ENCODE measurements at places on chromosomes 2 and 18.

- no peak for DNase-seq
Measured at GRCh38 chr2:238710032-238710735, 137.7 kb upstream of the TWIST2 start.

DNA sequence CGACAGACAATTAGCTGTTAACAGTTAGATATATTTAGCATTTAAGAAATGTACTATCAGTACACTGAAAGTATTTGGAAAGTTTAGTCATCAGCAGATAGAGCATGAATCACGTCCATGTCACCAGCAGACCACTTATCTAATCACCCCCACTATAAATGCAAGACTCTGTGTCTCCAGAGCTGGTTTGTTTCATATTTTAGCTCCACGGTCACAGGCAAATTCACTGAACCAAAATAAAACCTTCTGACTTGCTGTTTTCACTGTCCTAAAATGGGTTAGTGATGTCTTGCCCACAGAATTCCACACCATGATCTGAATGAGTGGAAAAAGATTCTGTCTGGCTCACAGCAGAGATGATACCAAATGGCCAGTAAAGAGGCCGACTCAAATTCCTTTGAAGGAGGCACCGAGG is 64.9 kb downstream of the CDH2 start:
- no peak for DNase-seq

GRCh38 chr2:125167152-125167551 is 1142.1 kb downstream of the CNTNAP5 start:
- no peak for DNase-seq

DNA sequence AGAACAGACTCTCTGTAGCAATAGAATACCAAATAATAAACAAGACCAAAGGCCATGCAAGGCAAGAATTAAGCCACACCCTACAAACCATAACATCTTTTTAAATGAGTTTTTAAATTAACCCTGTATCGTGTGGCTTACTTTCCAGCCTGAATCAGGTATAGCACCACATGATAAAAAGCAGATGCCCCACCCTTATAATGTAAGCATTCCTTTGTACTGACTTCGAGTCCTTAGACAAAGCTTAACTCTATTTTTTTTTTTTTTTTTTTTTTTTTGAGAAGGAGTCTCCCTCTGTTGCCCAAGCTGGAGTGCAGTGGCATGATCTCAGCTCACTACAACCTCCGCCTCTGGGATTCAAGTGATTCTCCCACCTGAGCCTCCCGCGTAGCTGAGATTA is 1.7 kb upstream of the C2orf42 start:
- no peak for DNase-seq

DNA sequence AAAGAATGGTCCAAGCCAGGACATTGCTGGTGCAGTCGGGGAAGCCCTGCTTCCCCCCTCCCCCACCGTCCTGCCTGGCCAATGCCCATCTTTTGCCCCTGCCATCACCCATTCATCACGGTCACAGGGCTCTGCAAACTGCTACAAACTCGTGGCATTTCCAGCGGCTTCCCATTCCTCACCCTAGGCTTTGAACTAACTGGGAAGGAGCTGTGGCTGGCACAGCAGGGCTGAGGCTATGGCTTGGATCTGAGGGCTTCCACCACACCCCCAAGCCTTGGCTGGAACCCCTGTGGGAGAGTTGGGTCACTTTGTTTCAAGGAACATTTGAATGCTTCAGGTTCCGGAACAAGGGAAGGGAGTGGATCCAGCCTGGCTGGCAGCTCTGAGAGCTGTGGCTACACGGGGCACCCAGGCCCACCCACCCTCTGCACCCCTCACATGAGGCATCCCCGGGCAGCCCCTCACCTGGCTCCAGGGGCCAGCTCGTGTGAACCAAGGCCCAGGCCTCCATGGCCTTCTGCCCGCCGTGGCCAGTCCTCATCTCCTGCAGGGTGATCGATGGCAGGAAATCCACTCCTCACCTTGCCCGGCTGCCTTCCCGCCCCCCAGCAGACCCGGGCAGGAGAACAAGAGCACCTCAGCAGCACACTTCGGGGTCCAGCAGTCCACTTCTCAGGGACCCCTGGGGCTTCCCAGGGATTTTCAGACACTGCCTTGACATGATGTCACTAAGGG is 58.8 kb upstream of the OTOS start:
- no peak for DNase-seq

DNA sequence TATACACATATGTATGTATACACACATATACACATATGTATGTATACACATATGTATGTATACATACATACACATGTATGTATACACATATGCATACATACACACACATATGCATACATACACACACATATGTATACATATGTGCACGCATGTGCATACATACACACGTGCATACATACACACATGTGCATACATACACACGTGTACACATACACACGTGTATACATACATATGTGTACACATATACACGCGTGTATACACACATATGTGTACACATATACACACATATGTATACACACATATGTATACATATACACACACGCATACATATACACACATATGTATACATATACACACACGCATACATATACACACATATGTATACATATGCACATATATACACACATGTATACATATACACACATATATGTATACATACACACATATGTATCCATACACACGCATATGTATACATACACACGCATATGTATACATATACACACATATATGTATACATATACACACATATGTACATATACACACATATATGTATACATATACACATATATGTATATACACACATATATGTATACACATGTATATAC is 21.5 kb downstream of the NABP1 start:
- no peak for DNase-seq

GRCh38 chr2:173741759-173742158 is 223.4 kb downstream of the SP3 start:
- peak; percentile 73 for DNase-seq

- no peak for DNase-seq
Measured at GRCh38 chr2:103005393-103005792, 243.6 kb downstream of the TMEM182 start.

- peak; percentile 76 for DNase-seq
Measured at GRCh38 chr2:186589612-186590349, at the start of gene ITGAV. ITGAV (plus strand) TSS chr2:186590056; CDS start chr2:186590339, 283 bp downstream.

DNA sequence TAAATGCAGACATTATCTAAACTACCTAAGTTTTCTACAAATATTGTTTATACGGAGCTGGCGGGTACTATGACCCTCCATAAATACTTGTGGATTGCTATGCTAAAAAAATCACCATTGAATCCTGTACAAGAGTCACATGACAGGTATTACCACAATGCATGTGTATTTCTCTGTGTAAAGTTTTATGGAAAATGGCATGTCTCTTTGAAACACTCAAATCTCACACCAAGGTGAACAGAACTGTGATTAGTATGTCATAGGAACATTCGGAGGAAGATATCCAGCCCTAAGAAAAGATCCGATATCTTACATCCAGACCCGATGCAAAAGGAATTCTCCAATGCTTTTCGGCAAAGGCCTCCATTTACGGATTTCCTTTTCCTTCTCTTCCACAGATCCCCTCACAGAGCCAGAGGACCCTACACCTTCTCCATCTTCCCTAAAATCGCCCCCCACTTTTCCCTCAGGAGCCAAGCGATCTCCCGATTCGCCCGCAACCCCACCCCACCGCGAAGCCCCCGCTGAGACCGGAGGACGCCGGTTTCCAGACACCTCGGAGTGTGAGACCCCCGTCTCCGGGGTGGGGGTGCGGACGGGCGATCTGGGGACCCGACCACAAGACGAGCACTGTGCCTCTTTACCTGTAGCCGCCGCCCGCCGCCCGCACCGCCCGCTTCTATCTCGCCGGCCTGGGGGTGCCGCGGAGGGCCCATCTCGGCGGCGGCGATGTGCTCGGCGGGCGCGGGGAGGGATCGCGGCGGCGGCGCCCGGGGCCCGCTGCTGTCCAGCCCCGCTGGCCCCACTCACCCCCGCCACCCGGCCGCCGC is 1.2 kb downstream of the SAP130 start:
- DNase-seq: no peak

GRCh38 chr2:137947728-137948336 is 16.4 kb upstream of the HNMT start:
- DNase-seq: peak; percentile 15

DNA sequence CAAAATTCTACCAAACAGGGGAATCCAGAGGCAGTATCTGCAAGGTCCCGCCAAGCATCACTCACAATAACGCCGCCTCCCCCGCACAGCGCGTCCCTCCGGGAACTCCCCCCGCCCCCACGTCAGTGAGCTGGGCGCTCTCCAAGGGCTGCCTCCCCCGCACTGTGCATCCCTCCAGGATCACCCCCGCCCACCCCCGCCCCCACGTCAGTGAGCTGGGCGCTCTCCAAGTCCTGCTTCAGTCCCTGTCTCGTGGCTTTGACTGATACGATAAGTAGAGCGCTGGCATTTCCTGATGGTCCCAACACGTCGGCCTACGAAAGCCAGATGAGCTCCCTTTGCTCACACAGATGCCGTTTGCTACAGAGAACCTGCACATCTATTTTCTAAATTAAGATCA is 130.7 kb upstream of the TPO start:
- no peak for DNase-seq

- DNase-seq: no peak
Measured at GRCh38 chr2:177545981-177546585, 153.5 kb downstream of the AGPS start.

- DNase-seq: no peak
Measured at GRCh38 chr2:54728669-54729120, 5.2 kb downstream of the EML6 start.

DNA sequence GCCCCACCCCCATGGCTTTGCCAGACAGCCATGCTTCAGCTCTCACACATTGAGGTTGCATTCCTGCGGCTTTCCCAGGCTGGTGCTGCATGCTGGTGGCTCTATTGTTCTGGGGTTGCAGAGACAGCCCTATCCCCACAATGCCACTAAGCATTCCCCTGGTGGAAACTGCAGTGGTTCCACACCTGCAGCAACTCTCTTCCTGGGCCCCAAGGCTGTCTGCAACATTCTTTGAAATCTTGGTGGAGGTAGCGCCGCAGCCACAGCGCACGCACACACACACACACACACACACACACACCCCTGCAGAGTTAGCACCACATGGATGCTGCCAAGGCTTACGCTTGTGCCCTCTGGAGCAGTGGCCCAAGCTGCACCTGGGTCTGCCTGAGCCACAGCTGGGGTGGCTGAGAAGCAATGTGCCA is 21.4 kb downstream of the SFXN5 start:
- DNase-seq: no peak

DNA sequence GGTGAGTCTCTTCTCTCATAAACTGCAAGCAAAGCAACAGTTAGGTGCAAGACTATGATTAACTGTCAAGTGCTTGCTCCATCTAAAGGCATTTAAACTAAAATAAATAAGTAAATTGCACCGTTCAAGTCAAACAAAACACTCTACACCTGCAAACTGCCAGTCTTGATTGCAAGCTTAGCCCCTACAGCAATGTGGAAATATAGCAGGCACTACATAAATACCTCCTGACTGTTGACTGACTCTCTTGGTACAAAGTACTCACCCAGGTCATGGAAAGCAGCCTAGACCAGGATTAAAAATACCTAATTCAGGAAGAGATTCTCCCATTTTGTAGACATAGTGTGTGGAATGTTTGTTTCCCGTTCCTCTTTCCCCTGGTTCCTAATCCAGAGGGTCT is 176.6 kb upstream of the KLHL29 start:
- DNase-seq: no peak

GRCh38 chr2:120910956-120911951 is 175.6 kb downstream of the GLI2 start:
- DNase-seq: no peak
